ENCODE measurements at places on chromosomes 1 and 21. TPM values are rescaled to one million over a fixed set of nuclear protein-coding genes. Genes with fewer than 3 reads are reported as not detected.

- no peaks in the 10 kb centered on the region for H3K27me3 ChIP-seq
- no peaks in the 10 kb centered on the region for H3K36me3 ChIP-seq
- H3K27ac ChIP-seq: no peak overlapping the region
- peaks cover 45% of the 10 kb centered on the region for H3K4me1 ChIP-seq
Observed at GRCh38 chr1:152170287-152170905, 11.4 kb upstream of the RPTN start.

GRCh38 chr1:219121679-219122078, 52.0 kb upstream of the LYPLAL1 start:
- H3K4me3 ChIP-seq: no peak overlapping the region
- H3K36me3 ChIP-seq: no peaks in the 10 kb centered on the region
- no peaks in the 10 kb centered on the region for H3K4me1 ChIP-seq

DNA sequence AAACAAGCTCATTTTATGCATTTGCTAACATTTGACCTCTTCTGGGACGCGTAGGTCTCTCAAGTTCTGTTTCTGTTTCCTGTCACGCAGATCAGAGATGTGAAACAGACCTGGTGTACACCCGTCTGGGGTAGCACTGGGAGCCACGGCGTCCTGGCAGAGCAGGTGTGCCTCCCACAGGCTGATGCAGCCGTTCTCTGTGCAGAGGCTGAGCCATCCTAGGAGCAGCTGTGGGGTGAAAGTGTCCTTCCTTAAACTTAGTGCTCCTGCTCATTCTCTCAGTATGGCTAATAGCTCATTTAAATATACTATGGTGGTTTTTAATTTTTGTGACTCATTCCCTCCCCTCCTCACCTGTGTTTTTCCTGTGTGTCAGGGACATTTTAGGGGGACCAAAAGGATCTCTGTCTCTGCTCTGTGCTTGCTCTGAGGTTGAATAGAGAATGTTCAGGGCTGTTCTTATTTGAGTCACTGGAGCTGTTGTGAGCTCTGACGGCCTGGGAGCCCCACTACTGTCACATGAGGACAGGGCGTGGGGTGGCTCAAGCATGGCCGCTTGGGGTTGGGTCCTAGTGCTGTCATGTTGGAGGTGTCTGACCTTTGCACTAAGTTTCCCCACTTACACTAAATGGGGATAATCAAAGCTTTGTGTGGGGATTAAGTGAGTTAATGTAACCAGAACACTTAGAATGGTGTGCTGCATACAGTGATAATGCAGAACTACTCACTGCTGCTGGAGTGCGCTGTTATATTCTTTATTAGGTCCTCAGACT, 43.0 kb downstream of the GALNT2 start:
- H3K4me1 ChIP-seq: peaks cover 30% of the 10 kb centered on the region
- no peaks in the 10 kb centered on the region for H3K27me3 ChIP-seq
- no peak overlapping the region for H3K27ac ChIP-seq
- no peak for DNase-seq
- no peak overlapping the region for H3K4me3 ChIP-seq

GRCh38 chr1:22870201-22870871, 102.3 kb downstream of the LACTBL1 start:
- no peak overlapping the region for H3K4me3 ChIP-seq
- DNase-seq: no peak
- H3K4me1 ChIP-seq: no peaks in the 10 kb centered on the region
- no peaks in the 10 kb centered on the region for H3K27me3 ChIP-seq
- no peaks in the 10 kb centered on the region for H3K36me3 ChIP-seq
- no peak overlapping the region for H3K27ac ChIP-seq

- no peak overlapping the region for H3K27ac ChIP-seq
- no peaks in the 10 kb centered on the region for H3K27me3 ChIP-seq
- H3K36me3 ChIP-seq: no peaks in the 10 kb centered on the region
- H3K4me1 ChIP-seq: no peaks in the 10 kb centered on the region
Observed at GRCh38 chr1:22102746-22103145, 40.2 kb downstream of the WNT4 start.

GRCh38 chr1:51541313-51542050, 22.4 kb upstream of the EPS15 start:
- DNase-seq: no peak
- peak overlapping the region; percentile 71 for H3K27ac ChIP-seq
- H3K4me3 ChIP-seq: no peak overlapping the region
- no peaks in the 10 kb centered on the region for H3K27me3 ChIP-seq

PRR9 gene
- not detected for total RNA-seq

AGO4 gene
- 12.4 TPM for total RNA-seq
